HAP-1 (cell line): ENCODE measurements at places on chromosomes 4 and X.

- no peak for DNase-seq
Observed at GRCh38 chr4:84583876-84584380, 1.0 kb downstream of the CDS1 start.

- no peak for DNase-seq
Observed at GRCh38 chrX:7086384-7086783, 61.1 kb upstream of the STS start.

GRCh38 chr4:103887191-103887590 lies 167.4 kb upstream of the TACR3 start:
- no peak for DNase-seq

DNA sequence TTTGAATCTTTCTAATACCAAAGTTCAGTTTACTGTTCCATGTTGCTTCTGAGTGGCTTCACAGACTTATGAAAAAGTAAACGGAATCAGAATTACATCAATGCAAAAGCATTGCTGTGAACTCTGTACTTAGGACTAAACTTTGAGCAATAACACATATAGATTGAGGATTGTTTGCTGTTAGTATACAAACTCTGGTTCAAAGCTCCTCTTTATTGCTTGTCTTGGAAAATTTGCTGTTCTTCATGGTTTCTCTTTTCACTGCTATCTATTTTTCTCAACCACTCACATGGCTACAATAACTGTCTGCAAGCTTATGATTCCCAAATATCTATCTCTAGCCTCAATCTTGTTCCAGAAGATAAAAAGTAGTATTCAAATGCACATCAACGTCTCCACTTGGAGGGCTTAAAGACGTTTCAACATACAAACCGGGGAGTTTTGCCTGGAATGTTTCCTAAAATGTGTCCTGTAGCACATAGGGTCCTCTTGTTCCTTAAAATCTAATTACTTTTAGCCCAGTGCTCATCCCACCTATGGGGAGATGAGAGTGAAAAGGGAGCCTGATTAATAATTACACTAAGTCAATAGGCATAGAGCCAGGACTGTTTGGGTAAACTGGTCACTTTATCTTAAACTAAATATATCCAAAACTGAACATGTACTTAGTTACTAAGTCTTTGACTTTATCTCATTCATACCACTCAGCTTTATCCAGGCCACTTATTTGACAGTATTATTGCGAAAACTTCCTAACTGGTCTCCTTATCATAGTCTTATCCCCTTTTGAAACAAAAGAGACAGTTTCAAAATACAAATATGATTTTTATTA lies 3.6 kb upstream of the AFP start:
- no peak for DNase-seq

GRCh38 chrX:42739258-42739657 lies 38.7 kb downstream of the PPP1R2C start:
- DNase-seq, result no peak

- DNase-seq, result no peak
Observed at GRCh38 chr4:79385641-79386040, 22.4 kb downstream of the GK2 start.

GRCh38 chrX:50813843-50814661 lies at the start of gene SHROOM4:
Gene SHROOM4 (minus strand): TSS chrX:50814194. CDS start chrX:50814018, 176 bp downstream.
- DNase-seq, result peak; percentile 87
